Activated CD4-positive, alpha-beta T cell treated with anti-CD3 and anti-CD28 coated beads for 36 hours (primary cell): ENCODE measurements at places on chromosomes 3 and 15. TPM values are rescaled to one million over a fixed set of nuclear protein-coding genes. Genes with fewer than 3 reads are reported as not detected.
A peak's percentile ranks its signal among the peaks of the same experiment; 100 is the strongest.

GRCh38 chr3:174398761-174399160, 460.4 kb upstream of the NAALADL2 start:
- no peak for DNase-seq

DNA sequence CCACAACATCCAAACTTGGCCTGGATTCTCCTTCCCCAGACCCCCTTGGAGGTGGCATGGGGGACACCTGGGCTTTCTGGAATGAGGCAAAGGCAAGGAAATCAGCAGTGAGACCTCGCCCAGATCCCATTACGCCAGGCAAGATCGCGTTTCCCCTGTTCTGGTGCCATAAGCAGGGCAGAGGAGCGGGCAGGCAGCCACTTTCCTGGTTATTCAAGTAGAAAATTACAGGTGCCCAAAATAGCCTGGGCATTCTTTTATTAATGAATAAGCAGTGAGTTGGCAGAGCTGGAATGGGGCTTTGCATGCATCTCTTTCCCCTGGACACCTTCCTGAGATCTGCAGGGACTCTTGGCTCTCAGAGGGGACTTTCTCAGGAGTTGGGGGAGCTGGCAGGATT, 31.5 kb upstream of the FAM107A start:
- DNase-seq, result no peak

GRCh38 chr3:58824285-58824684, 157.7 kb upstream of the FAM3D start:
- peak; percentile 69 for DNase-seq

The BNIP2 gene
- 51.9 TPM for total RNA-seq

- DNase-seq, result no peak
These were observed 13.7 kb downstream of the CLPX start for GRCh38 chr15:65171428-65171827.

DNA sequence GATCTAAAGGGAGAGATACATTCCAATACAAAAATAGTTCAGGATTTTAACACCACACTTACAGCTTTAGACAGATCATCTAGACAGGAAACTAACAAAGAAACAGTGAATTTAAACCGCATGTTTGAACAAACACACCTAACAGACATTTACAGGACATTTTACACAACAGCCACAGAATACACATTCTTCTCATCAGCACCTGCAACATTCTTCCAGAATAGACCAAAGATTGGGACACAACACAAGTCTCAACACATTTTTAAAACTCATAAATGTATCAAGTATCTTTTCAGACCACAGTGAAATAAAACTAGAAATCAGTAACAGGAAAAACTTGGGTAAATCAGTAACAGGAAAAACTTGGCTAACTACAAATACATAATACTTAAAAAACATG, 256.3 kb downstream of the MCTP2 start:
- no peak for DNase-seq

GRCh38 chr3:152430223-152431002, 161.7 kb downstream of the MBNL1 start:
- DNase-seq, result no peak

The FAM107A gene
- total RNA-seq, result not detected

The ITPR1 gene
- 55.6 TPM for total RNA-seq

GRCh38 chr3:188234132-188234531, 80.2 kb downstream of the LPP start:
- no peak for DNase-seq

GRCh38 chr3:147921051-147921450, 511.9 kb downstream of the ZIC1 start:
- DNase-seq, result no peak

The IRAK2 gene
- 4.0 TPM for total RNA-seq

DNA sequence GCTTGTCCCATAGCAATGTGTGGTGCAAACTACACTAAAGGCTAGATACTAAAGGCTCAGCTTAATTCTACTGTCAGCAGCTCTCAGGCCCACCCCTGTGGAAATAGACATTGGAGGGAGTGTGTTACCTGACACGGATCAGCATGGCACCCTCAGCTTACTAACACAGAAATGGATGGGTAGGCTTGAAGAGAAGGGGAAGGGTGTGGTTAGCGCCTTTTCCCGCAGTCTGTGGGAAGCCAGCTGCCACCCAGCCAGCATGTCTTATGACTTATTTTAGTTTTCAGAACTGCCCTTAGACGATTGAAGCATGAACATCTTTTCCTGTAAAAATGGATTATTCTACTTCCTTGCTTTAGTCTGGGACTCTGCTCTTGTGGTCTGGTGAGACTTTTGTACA, 25.8 kb upstream of the ADPGK start:
- no peak for DNase-seq

GRCh38 chr3:178088963-178089362, 447.3 kb upstream of the KCNMB2 start:
- DNase-seq, result no peak

DNA sequence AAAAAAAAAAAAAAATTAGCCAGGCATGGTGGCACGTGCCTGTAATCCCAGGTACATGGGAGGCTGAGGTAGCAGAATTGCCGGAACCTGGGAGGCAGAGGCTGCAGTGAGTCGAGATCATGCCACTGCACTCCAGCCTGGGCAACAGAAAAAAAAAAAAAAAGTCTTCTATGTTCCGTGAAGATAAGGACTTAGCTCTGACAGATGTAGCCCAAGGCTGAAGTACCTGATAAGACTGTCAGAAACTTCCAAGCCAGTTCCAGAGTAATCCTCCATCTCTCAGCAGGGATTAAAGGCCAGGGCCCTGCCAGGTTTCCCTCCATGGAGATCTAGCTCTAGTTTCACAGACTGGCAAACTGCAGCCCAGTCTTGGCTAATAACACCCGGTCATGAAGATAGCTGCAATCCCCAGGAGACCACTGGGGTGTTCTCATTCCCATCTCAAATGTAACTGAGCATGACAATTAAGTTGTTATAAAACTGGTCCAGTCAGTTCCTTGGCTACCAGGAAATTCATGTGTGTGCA, 8.5 kb downstream of the CDCP1 start:
- DNase-seq, result no peak

The MYZAP gene
- 0.11 TPM for total RNA-seq

The FBXO40 gene
- not detected for total RNA-seq

- no peak for DNase-seq
These were observed 203.6 kb downstream of the WNT5A start for GRCh38 chr3:55283441-55283925.

DNA sequence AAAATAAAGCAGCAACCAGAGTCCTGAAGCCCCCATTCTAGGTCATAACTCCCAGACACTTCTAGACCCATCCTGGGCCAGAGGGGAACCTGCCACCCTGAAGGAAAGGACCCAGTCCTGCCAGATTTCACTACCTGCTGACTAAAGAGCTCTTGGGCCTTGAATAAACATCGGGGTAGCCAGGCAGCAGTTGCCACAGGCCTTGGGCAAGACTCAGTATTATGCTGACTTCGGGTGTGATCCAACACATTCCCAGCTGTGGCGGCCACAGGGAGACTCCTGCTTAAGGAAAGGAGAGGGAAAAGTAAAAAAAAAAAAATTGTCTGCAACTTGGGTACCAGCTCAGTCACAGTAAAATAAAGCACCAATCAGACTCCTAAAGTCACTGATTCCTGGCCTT, 23.8 kb downstream of the NEDD4 start:
- no peak for DNase-seq

- DNase-seq, result no peak
These were observed 63.1 kb downstream of the SERP1 start for GRCh38 chr3:150483226-150483625.
